T-cell (primary cell): ENCODE measurements at places on chromosomes 3 and 15. TPM values are rescaled to one million over a fixed set of nuclear protein-coding genes. Genes with fewer than 3 reads are reported as not detected.

DNA sequence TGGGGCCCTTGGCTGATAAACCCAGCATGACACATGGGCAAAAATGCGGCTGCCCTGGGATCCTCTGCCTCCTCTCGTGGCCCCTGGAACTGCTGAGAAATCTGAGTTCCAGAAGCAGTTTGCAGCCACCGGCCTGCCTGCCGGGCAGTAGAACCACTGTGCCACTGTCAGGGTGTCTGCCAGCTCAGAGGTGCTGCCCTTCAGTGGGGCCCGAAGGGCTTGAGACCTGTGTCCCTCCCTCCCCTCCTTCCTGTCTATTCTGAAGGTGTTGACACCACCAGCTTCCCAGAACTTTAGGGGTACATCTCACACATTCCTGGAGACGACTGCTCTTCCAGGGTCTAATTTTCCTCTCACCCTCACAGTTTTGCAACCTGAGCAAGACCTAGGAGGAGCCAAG lies 88.2 kb upstream of the POMGNT2 start:
- no peaks in the 10 kb centered on the region for H3K27me3 ChIP-seq
- H3K27ac ChIP-seq, result peak overlapping the region; percentile 83
- H3K4me1 ChIP-seq, result peaks cover 60% of the 10 kb centered on the region
- no peaks in the 10 kb centered on the region for H3K36me3 ChIP-seq
- no peak overlapping the region for H3K4me3 ChIP-seq

- DNase-seq, result no peak
- H3K27ac ChIP-seq, result no peak overlapping the region
- no peaks in the 10 kb centered on the region for H3K27me3 ChIP-seq
- peak overlapping the region; percentile 54 for H3K4me3 ChIP-seq
- peaks cover 17% of the 10 kb centered on the region for H3K4me1 ChIP-seq
Observed at GRCh38 chr3:128845119-128845777, 34.2 kb upstream of the ACAD9 start.

DNA sequence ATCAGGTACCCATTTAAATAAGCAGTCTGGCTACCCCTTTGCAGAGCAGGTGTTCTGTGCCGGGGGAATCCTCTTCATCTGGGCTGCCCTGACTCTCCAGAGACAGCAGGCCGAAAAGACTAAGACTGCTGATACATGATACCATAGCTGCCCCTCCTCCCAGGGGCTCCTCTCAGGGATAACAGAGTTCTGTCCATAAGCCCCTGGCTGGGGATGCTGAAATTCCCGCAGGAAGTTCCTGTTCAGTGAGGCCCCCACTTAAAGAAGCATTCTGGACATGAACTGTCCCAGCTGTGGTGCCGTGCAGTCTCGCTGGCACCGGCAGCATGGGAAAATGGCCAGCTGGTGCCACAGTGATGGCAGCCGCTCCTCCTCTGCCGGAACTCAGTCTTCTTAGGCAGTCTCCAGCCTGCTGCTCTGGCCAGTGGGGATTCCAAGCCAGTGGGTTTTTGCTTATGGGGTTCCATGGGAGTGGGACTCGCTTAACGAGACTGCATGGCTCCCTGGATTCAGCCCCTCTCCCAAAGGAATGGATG lies 1026.2 kb downstream of the NAALADL2 start:
- no peaks in the 10 kb centered on the region for H3K27me3 ChIP-seq
- H3K27ac ChIP-seq, result no peak overlapping the region
- no peak overlapping the region for H3K4me3 ChIP-seq
- H3K36me3 ChIP-seq, result no peaks in the 10 kb centered on the region

DNA sequence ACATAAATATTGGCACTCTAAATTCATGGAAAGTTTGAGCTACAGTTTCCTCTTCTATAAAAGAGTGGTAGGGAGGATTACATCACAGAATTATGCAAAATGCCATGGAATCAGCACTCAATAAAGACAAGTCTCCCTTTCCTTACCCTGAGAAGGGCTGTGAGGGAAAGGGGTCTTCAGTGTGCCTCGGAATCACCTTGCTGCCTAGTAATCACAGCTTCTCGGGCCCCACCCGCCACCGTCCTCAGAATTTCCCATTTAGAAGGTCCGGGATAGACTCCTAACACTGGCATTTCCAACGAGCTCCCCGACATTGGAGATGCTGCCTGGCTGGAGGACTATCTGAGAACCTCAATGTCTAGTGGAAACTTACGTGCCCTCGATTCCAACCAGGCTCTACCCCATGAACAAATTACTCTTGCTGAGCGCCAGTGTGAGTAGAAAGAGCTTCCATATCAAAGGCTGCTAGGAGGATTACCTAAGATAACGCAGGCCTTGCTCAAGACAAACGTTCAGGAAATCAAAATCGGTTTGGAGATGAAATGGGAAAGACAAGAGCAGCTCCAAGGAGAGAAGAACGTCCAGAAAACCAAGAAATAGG lies 92.1 kb upstream of the CHD2 start:
- DNase-seq, result no peak
- H3K36me3 ChIP-seq, result no peaks in the 10 kb centered on the region
- H3K4me3 ChIP-seq, result peak overlapping the region; percentile 15
- H3K4me1 ChIP-seq, result peaks cover 25% of the 10 kb centered on the region

DNA sequence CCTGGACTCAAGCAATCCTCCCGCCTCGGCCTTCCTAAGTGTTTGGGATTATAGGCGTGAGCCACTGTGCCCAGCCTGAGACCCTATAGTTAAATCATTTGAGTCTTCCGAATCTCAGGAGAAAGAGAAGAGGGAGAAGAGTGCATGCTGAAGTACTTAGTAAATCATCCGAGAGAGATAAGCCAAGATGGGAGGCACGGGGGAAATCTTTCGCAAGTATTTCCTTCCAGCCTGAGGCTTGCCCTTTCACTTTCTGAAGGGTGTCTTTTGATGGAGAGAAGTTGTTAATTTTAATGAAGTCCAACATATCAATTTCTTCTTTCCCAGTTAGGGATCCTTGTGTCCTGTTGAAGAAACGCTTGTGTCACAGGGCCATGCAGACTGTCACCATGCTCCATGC lies 97.1 kb upstream of the SLC6A6 start:
- DNase-seq, result no peak
- no peaks in the 10 kb centered on the region for H3K36me3 ChIP-seq
- peaks cover 9% of the 10 kb centered on the region for H3K4me1 ChIP-seq
- H3K27ac ChIP-seq, result no peak overlapping the region

DNA sequence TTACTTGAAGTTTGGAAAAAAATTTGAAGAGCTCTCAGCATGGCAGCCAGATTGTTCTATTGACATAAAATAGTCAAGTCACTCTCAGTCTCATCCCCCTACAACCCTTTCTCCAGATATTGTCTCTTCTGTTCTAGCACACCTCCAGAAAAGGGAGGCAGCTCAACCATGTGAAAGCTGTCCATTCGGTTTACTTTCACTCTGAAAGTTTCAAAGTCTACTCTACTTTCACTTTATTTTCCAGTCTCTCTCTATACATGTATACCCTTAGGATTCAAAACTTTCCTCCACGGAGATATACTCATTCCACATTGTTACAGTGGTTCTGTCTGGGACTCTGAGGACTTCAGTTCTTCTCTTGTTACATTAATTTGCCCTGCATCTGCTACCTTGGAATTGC lies 111.0 kb upstream of the STAC start:
- no peak overlapping the region for H3K27ac ChIP-seq
- DNase-seq, result no peak
- H3K4me3 ChIP-seq, result no peak overlapping the region

- no peaks in the 10 kb centered on the region for H3K36me3 ChIP-seq
- no peak for DNase-seq
- no peaks in the 10 kb centered on the region for H3K4me1 ChIP-seq
- H3K27ac ChIP-seq, result no peak overlapping the region
- H3K4me3 ChIP-seq, result no peak overlapping the region
Observed at GRCh38 chr3:40333852-40334251, 24.3 kb downstream of the EIF1B start.

The CCDC80 gene
- 0.55 TPM for total RNA-seq

The RETNLB gene
- total RNA-seq, result not detected

The OR5K2 gene
- total RNA-seq, result not detected
